ENCODE measurements at places on chromosomes 2 and 18. TPM values are rescaled to one million over a fixed set of nuclear protein-coding genes. Genes with fewer than 3 reads are reported as not detected.

DNA sequence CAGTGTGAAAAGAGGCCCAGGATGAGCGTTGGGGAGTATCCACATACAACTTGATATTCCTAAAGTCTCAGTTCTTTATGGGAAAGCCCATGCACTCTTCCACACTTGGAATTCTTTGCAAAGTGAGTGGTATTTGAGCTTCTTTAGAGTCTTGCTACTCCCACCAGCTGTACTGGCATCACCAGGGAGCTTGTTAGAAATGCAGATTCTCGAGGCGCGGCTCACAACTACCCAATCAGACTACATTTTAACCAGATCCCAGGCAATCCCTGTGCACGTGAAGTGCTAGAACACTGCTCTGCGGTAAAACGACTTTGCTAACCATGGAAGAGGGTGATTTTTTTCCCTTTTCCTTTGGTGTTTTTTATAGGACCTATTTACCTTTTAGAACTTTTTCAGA lies 184.7 kb downstream of the NEDD4L start:
- H3K27me3 ChIP-seq = no peaks in the 10 kb centered on the region
- no peak overlapping the region for H3K4me3 ChIP-seq
- H3K27ac ChIP-seq = no peak overlapping the region

DNA sequence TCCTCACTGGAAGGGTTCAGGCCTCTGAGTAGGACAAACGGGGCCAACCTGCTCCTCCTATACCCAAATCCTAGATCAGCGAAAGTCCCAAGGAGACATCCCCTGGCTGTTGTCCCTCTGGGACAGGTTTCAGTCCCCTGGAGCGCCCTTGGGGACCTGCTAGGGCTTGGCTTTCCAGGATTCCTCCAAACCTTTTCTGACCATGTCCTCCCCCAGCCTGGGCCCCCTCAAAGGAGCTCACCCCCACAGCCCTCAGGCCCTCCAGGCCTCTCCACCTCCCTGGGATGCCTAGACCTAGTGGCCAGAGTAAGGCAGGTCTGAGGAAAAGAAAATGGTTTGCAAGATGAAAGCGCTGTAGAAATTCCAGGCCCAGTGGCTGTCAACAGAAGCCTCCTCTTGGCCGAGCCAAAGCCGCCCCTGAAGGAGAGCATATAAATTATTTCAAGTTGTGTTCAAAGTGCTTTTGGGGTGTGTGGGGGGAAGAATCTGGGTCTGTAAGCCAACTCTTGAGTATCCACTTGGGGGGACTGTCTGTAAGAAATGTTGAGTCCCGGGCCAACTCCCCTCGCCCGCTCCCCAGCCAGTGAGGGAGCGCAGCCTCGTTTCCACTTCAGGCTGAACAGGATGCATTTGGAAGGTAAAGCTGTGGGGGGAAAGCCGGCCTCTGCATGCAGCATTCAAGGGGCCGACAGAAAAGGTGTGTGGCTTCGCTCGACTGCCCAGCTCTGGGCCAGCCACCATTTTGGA lies 158.6 kb downstream of the DYSF start:
- DNase-seq = no peak
- H3K27ac ChIP-seq = no peak overlapping the region
- H3K36me3 ChIP-seq = no peaks in the 10 kb centered on the region
- H3K27me3 ChIP-seq = peaks cover 4% of the 10 kb centered on the region

GRCh38 chr2:102512161-102512560 lies 39.1 kb downstream of the SLC9A4 start:
- peaks cover 26% of the 10 kb centered on the region for H3K27me3 ChIP-seq
- no peak overlapping the region for H3K27ac ChIP-seq
- H3K4me1 ChIP-seq = peaks cover 16% of the 10 kb centered on the region
- no peak for DNase-seq
- no peak overlapping the region for H3K4me3 ChIP-seq

GRCh38 chr2:96240341-96241038 lies 25.3 kb downstream of the TMEM127 start:
- H3K4me1 ChIP-seq = peaks cover 32% of the 10 kb centered on the region
- H3K36me3 ChIP-seq = peaks cover 7% of the 10 kb centered on the region
- DNase-seq = no peak
- peak overlapping the region; percentile 95 for H3K27ac ChIP-seq
- no peak overlapping the region for H3K4me3 ChIP-seq

GRCh38 chr2:207091176-207091575 lies 74.6 kb downstream of the KLF7 start:
- H3K27me3 ChIP-seq = no peaks in the 10 kb centered on the region
- H3K4me3 ChIP-seq = no peak overlapping the region
- no peak overlapping the region for H3K27ac ChIP-seq
- peaks cover 16% of the 10 kb centered on the region for H3K36me3 ChIP-seq

Gene CFAP221
- total RNA-seq = not detected
